NCI-H2171 treated with DMSO at 0.1 percent for 48 hours (cell line): ENCODE measurements at places on chromosomes 5 and 9.

DNA sequence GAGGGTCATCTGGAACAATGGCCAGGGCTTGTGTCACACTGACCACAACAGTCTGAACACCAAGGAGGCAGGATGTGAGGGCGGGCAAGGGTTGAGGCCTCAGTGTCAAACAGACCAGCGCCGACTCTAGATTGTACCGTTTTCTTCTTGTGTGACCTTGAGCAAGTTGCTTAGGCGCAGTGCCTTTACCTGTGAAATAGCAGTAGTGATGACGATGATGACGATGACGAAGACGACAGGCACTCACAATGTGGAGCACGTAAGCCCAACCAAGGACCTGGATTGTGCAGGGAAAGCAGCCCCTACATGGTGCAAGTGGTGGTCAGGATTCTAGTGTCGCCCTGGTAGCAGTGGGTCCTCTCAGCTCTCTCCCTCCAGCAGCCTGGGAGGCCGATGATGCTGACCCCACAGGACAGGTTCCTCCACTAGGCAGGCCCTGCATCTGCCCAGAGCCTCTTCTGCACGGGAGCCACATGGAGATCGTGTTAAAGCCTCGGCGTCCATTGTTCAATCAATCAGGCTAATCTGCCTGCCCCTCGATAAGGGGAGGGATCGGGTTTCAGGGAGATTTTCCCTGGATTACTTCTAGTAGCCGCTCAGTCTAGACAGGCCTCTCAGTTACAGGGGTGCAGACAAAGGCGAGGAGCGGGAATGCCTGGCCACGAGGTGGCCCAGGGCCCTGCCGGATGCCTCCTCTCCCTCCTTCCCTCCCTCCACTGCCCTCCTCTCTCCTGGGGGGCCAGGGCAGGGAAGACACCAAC lies 91.7 kb downstream of the MACROH2A1 start:
- no peak for DNase-seq

DNA sequence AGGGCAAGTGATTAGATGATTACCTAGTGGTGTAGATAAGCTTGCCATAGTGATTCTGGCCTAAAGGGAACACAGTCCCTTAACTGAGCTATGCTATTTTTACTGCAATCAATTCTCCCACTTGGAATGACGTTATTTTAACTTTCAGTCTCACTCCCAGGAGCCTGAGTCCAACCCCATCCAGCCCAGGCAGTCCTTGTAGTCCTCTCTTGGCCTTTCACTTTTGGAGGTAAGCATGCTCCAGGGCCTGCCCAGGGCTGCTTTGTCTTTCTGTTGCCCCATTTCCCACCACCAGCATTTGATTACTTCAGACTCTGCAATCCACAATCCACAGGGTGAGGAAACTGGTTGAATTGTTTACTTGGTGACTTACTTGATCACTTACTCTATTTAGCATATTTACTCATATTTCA lies 233.0 kb downstream of the CD180 start:
- DNase-seq: no peak

DNA sequence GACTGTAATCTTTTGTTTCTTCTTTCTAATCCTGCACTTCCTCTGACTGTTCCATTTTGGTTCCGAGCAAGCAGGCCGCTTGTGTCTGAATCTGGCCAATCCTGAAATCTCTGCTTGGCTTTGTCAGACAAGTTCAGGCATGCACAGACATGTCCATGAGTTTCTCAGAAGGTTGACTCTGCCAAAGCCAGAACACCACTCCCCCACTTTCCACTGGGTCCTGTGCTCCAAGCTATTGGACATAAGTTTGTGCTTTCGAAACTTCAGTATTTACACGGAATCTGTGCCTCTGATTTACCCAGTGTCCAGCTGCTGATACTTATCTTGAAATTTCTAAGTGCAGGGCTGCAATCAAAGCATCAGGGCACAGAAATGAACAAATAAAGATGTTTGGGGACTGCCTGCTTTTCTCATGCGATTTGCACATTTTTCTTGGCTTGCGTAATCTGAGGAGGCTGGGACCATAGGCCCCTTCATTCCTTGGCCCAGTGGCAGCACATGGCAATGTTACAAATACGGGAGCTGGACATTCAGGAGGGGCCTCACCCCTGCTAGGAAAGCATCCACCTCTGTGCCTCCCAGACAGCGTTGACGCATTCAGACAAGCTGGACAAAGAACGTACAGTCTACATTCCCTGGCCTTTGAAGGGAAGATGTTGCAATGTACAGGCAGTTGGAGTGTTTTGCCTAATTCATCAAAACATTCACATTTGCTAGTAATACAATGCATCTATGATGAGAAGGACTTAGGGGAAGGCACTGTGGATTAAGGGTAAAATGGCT lies 209.2 kb upstream of the PAPPA start:
- DNase-seq: peak; percentile 12

- DNase-seq: no peak
Measured at GRCh38 chr5:97243353-97243752, 60.3 kb upstream of the RIOK2 start.

DNA sequence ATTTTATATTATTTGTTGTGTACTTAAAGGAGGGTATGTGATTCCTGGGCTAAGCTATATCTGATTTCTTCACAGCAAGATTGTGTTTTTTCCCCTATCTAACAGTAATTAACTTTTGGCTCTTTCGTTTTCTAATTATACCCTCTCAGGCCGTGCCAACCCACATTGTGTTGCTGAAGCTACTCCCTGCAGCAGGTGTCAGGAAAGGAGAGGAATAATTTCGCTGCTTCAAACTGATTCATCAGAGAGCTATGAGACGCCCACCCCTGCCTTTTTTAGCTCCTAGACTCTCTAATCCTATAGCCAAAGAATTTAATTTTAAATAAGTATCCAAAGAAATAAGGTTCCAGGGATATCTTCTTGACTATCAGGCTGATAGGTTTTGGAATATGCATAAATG lies 3.8 kb downstream of the CAVIN4 start:
- DNase-seq: no peak

DNA sequence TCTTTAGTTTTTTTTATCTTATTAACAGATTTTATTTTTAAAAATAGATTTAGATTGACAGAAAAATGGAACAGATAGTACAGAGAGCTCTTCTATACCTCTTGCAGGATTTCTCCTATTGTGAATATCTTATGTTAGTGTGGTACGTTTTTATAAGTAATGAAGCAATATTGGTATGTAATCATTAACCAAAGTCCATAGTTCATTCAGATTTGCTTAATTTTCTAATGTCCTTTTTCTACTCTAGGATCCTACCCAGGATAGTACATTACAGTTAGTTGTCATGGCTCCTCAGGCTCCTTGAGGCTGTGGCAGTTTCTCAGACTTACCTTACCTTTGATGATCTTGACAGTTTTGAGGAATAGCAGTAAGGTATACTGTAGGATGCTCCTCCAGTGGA lies 30.4 kb downstream of the PPP2R2B start:
- no peak for DNase-seq

DNA sequence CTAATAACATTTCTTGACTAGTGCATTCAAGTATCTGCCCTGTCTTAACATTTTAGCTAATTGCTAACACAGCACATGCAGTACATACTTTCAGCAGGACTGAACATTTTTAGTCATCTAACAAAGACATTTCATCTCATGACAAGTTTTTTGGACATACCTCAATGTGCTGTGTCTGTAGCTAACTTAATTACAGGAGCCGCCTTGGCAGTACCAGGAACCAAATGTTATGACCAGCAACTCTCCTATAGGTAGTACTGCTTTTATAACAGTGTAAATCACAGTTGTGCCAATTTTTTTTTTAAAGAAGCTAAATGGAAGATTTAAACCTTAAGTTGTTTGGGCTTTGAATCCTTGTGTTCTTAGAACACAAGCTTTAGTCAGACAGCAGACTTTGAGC lies 99.4 kb upstream of the SAP30L start:
- no peak for DNase-seq

DNA sequence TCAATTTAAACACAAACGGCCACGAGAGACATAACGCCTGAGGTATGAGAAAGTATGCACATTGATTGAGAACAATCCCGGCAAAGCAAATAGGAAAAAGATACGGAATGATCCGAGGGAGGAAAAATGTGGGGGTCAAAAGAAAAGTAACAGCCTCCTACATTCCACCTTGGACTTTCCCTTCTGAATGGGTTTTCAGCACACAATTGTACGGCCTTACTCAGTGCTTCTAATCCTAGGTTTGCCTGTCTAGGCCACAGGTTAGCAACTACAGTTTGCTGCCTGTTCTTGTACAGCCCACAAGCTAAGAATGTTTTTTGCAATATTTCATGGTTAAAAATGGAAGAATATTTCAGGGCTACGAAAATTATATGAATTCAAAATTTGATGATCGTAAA lies 46.2 kb upstream of the RNF20 start:
- no peak for DNase-seq

- DNase-seq: no peak
Measured at GRCh38 chr9:95533996-95534680, 17.4 kb upstream of the PTCH1 start.

GRCh38 chr9:135156525-135157510 lies 69.3 kb downstream of the OLFM1 start:
- no peak for DNase-seq

- DNase-seq: no peak
Measured at GRCh38 chr9:77589046-77589795, 58.9 kb downstream of the GNA14 start.

- no peak for DNase-seq
Measured at GRCh38 chr5:135745897-135746500, 88.5 kb upstream of the SLC25A48 start.
